ENCODE measurements at places on chromosomes 13 and 19.

GRCh38 chr19:46350758-46351159 lies 3.9 kb downstream of the PPP5C start:
- DNase-seq = no peak

DNA sequence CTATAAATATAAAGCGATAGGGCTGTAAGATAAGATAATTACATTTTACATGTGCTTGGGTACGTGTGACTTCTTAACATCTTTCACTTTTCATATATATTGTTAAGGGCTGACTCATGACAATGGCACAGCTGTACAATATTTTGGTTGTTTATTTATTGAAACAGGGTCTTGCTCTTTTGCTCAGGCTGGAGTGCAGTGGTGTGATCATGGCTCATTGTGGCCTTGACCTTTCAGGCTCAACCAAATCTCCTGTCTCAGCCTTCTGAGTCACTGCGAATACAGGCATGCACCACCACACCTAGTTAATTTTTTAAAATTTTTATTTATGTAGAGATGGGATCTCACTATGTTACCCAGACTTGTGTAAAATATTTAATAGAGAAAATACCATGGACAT lies 2532.4 kb upstream of the PCDH20 start:
- DNase-seq = no peak

GRCh38 chr19:48818234-48818820 lies 7.5 kb upstream of the BCAT2 start:
- peak; percentile 99 for DNase-seq

DNA sequence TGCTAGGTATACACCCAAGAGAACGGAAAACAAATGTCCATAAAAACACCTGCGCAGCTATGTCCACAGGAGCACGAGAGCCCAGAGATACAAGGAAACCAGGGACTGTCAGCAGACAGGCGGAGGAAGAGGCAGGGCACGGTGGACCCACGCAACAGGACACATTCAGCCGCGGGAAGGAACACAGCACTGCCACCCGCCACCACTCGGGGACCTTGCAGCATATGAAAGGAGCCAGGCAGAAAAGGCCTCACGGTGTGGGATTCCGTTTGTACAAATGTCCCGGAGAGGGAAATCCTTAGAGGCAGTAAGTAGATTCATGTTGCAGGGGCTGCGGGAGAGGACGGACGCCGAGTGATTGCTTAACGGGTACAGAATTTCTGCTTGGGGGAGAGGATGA lies 7.8 kb downstream of the HSPBP1 start:
- no peak for DNase-seq

- peak; percentile 34 for DNase-seq
Observed at GRCh38 chr13:31982540-31982939, 49.0 kb upstream of the FRY start.

DNA sequence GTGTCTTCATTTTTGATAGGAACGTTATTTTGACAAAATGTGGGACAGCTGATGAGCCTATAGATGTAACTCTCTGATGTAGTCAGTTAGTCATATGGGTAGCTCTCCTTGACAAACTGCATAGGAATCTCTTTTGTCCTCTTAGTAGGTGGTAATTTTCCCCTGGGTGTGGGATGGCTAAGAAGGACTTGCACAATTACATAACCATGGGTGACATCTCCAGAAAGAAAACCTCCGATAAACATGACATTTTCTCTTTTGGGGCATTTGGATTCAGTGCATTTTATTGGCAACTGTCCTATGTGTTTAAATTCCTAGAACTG lies 41.8 kb downstream of the IGFL3 start:
- no peak for DNase-seq

DNA sequence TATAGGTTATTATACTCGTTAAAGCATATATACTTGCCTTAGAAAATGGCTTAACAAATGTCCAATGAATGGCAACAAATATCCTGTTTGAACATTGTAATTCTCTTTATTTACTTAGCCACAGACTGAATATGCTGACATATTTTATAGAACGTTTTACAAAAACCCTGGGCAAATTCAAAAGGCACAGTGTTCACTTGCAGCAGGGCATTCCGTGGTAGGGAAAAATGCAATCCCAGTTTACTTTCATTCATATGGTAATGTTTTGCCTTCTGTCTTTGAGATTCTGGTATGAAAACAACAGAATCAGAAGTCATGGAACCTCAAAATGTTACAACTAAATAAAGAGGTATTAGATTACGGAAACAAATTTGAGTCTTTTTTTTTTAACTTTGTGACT lies 56.2 kb upstream of the MYCBP2 start:
- DNase-seq = no peak

DNA sequence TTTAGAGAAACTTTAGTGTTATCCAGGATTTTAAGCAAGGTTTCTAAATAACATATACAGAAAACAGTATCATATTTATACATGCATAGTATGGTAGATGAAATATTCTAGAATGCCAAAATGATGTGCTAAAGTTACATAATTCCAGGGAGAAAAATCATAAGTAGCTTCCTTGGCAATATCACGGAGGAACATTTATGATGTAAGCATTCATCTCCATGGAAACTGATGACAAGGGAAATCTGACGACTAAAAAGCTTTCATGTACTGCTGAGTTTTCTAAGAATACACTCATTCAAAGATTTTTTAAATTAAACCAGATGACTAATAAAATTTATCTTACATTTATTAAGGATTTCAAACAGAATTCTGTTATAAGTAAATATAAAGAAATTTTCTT lies 4.7 kb downstream of the TEX30 start:
- no peak for DNase-seq

- no peak for DNase-seq
Observed at GRCh38 chr13:49302222-49302621, 54.5 kb downstream of the CDADC1 start.

- no peak for DNase-seq
Observed at GRCh38 chr19:39177736-39178135, 19.0 kb upstream of the NCCRP1 start.

DNA sequence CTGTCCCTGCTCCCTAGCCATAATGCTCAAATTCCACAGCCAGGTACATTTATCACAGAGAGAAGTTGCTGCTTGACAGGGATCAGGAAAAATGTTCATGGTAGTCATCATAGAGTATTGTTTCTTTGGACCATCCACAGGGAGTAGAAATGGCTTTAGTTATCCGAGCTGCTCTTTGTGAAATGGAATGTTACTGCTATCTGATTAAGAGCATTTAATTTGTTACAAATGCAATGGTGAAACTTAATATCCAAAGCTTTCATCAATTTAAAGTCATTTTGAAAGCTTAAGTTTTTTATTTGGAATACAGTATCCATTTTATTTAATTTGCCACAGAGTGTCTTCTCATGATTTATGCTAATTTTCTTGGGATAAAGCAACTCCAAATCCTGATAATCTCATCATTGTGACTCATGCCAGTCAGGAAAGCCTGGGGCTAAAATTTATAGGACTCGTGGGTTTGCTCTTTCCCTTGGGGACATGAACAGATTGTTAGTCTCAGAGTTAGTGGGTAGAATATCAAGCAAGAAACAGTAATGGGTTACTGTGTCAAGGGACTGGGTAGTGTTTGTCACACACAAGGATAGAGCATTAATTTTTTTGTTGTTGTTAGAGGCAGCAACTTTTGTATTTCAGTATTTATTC lies 59.8 kb downstream of the SCEL start:
- DNase-seq = no peak

GRCh38 chr19:12314553-12314952 lies 18.9 kb downstream of the ZNF563 start:
- no peak for DNase-seq

- no peak for DNase-seq
Observed at GRCh38 chr19:21308773-21309172, 20.4 kb downstream of the ZNF708 start.

DNA sequence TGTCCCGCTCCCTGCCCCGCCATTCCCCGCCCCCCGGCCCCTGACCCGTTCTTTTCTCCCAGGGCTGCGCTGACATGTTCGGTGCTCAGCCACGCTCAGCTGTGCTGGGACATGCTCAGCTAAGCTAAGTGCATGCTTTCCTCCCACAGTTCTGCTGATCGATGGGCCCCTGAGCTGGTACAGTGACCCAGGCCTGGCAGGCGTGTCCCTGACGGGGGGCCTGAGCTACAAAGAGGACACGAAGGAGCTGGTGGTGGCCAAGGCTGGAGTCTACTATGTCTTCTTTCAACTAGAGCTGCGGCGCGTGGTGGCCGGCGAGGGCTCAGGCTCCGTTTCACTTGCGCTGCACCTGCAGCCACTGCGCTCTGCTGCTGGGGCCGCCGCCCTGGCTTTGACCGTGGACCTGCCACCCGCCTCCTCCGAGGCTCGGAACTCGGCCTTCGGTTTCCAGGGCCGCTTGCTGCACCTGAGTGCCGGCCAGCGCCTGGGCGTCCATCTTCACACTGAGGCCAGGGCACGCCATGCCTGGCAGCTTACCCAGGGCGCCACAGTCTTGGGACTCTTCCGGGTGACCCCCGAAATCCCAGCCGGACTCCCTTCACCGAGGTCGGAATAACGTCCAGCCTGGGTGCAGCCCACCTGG lies 3.7 kb downstream of the TNFSF9 start:
- no peak for DNase-seq

GRCh38 chr13:98406971-98407370 lies 169.9 kb downstream of the STK24 start:
- peak; percentile 55 for DNase-seq

DNA sequence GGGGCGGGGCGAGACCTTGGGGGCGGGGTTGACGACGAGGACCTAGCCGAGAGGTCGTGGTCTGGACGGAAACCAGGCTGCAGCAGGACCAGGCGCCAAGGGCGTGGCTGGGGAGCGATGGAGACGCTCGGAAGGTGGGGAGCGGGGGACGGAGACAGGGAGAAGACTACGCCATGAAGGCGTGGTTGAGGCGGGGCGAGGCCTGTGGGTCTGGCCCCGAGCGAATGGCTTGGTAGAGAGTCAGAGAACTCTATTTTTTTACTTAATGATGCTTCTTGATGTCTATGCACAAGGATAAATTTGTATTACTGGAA lies 674 bp upstream of the FBXL12 start:
- DNase-seq = no peak

GRCh38 chr13:102040812-102041211 lies 361.0 kb downstream of the FGF14 start:
- DNase-seq = peak; percentile 55

- no peak for DNase-seq
Observed at GRCh38 chr19:53915000-53915399, 5.9 kb downstream of the CACNG7 start.

- DNase-seq = no peak
Observed at GRCh38 chr13:28219408-28220099, 81.2 kb downstream of the PAN3 start.

- no peak for DNase-seq
Observed at GRCh38 chr19:56972291-56972841, 131.8 kb upstream of the PEG3 start.

- DNase-seq = no peak
Observed at GRCh38 chr19:51980116-51980736, 6.4 kb downstream of the ZNF350 start.

DNA sequence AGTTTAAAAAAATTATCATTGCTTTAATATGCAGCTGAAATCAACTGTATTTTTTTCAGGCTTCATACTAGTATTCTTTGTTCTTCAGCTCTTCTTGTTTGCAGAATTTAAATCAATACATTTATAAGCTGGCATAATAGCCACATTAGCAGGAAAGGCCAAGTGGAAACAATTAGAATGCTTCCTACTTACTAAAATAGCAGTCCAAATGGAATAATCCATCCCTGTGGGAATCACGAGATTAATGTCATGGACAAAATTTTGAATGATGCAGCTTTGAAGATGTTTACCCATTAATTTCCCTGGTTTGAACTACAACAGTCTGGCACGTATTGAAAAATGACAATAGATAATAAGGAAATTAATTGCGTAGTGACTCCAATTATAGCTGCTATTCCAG lies 2650.8 kb downstream of the PCDH9 start:
- DNase-seq = peak; percentile 80

DNA sequence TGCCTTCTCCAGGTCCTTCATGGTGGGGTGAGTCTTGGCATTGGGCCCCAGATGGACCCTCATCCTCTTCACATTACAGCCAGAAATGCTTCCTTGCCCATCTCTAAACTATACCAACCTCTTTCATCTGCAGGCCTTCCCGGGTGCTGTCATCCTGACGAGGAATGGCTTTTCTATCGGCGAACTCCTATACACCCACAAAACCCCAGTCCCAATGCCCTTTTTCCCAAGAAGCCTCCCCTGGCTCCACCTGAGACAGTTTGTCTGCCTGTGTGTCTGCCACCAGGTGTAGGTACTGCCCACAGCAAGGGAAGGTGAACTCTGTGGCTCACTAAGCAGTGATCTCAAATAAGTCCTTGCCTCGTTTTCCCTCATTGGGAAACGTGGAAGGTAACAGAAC lies 55.3 kb downstream of the PTPRS start:
- DNase-seq = no peak

- no peak for DNase-seq
Observed at GRCh38 chr13:36804588-36804987, 14.4 kb upstream of the RFXAP start.

GRCh38 chr13:92781965-92782690 lies 444.5 kb upstream of the GPC6 start:
- DNase-seq = no peak

Data from NCI-H1417 (cell line).